CD4-positive, CD25-positive, alpha-beta regulatory T cell (primary cell): ENCODE measurements at places on chromosomes 1 and 21.
A peak's percentile ranks its signal among the peaks of the same experiment; 100 is the strongest.

DNA sequence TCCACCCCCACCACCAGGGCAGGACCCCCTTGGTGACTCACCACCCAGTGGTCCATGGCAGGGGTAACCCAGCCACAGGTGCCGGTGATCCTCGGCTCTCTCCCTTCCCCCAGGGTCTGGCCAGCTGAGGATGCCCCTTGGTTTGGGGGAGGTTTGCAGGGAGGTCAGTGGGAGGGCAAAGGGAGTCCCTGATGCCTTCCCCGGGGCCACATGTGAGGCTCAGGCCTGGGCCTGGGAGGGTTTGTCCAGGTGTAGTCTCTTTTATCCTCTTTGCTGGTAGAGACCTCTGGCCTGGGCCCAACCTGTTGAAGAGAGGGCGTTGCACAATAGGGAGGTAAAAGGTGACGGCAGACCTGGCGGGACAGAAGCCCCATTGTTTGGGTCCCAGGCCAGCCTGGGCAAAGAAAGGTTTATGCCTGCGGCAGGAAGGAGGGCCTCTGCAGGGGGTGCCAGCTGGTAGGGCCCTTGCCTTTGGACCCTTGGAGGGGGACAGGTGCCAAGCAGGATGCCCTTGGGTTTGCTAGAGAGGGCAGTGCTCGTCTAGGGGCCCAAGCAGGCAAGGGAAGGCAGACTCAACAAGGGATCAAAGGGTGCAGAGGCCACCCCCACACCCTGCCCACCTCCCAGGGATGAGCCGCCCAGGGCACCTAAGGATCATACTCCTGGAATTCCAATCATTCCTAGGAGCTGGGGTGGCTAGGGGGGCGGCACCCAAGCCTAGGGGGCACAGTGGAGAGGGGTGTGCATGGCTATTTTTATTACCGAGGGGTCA, 760 bp upstream of the TINAGL1 start:
- no peak for DNase-seq

DNA sequence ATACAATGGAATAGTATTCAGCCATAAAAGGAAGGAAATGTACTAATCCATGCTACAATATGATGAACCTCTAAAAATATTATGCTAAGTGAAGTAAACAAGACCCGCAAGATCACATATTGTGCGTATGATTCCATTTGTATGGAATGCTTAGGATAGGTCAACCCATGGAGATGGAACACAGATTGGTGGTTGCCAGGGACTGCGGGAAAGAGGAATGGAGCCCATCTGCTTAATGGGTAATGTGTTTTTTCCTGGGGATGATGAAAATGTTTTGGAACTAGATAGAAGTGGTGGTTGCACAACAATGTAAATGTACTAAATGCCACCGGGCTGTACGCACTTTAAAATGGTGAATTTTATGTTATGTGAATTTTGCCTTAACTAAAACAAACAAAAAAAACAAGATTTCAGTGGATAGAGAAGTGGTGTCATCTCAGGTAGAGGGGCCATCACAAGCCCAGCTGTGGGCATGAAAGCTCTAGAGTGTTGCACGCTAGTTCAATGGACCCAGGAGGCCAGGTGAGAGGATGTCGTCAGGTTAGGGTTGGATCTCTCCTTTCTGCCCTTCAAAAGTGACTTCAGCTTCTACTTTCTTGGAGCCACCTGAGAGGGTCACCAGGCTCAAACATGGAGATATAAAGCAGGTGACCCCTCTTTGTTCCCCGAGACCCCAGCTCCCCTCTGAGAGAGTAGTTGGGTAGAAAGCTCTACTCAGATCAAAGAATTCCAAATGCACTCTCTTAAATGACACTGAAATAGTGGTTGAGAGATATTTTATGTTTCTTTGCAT, 2.5 kb downstream of the C1orf115 start:
- no peak for DNase-seq

GRCh38 chr1:3641816-3642215, 8.1 kb downstream of the WRAP73 start:
- no peak for DNase-seq

DNA sequence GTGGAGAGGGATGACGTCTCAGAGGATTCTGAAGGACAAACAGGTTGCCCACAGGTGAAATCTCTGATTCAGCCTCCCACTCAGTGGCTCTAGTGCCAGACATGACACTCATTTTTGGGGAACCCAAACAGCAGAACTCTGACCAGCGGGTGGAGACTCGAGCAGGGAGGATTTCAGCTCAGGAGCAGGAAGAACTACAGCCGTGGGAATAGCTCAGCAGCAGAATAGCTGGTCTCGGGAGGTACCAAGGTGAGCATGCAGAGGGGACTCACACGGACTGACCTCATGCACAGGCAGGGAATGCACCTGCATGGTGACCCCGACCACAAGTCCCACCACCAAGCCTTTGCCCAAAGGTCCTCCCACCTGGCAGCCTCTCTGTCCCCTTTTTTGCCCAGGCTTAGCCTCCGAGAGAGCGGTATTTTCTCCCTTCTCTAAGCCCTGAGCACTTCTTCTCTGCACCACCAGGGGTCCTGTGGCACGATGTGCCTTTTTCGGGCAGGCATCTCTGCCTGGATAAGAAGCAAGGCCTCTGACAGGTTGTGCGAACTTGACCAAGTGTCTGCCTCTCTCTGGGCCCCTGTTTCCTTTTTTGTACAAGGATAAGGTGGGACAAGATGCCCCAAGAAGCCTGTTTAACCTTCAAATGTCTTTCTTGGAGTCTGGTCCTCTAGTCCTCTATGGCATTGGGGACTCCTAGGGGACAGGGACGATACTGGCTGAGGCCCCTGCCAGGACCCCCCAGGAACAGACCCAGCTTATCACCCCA, 8.8 kb upstream of the FGR start:
- DNase-seq = peak; percentile 54

GRCh38 chr21:34704119-34704518, 35.3 kb downstream of the CLIC6 start:
- DNase-seq = no peak

DNA sequence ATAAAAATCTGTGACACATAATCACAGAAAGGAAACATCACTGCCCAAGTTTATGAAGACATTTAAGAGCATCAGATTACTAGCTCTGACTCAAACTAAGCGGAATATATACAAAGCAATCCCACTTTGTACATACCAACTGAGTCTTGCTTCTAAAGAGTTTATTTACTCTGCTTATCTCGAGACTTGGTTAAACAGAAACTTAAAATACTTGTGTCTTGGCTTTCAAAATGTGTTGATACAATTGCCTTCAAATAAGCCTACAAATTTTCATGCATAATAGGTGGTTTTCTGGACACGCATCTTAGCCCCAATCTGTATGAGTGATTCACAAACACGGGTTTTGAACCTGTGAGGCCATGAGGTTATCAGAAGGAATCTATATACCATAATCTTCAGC, 21.0 kb downstream of the CD160 start:
- no peak for DNase-seq
